ENCODE measurements at places on chromosomes 7 and 10.

- peak; percentile 64 for ATAC-seq
Observed at GRCh38 chr10:112215342-112215774, 31.8 kb upstream of the GPAM start.

- no peak for ATAC-seq
Observed at GRCh38 chr10:76336213-76336963, 905.0 kb downstream of the LRMDA start.

GRCh38 chr10:29828440-29828894, 193.7 kb upstream of the SVIL start:
- ATAC-seq = no peak

DNA sequence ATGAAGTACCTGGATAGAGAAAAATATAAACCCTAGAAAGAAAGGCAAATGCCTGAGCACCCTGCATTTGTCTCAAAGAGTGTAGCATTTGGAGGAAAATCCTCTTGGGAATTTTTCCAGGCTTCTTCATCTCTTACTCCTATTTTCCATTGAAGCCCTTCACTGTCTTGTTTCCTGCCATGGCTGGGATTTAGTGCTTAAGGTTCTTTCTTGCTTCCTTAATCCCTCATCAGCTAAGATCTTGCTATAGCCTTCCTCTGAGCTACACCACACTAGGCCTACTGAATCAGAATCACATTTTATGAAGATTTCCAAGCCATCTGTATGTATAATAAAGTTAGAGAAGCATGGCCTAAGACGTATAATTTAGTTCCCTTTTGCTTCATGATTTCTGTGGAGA, 97.5 kb upstream of the PHYHIPL start:
- peak; percentile 42 for ATAC-seq

DNA sequence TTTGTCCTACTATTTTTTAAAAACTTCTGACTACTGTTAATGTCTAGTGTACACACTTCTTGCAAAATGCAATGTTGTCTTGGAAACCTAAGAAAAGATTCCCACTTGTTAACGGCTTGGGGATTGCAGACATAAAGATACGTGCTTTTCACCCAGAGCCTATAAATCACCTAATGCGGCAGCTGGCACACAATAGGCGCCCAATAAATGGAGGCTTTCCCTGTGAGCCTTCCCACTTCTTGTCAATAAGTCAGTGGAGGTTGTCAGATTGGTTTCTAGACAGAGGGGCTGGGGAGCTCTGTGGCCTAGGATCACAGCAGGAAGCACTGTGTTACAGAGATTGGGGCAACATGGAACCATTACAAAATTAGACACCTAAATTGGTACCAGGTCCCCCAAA, 74.7 kb downstream of the VSTM4 start:
- ATAC-seq = no peak

Data from SK-N-SH treated with all-trans-retinoic acid at 6 μM for 48 hours (cell line).